ENCODE measurements at places on chromosomes 7 and 10.

DNA sequence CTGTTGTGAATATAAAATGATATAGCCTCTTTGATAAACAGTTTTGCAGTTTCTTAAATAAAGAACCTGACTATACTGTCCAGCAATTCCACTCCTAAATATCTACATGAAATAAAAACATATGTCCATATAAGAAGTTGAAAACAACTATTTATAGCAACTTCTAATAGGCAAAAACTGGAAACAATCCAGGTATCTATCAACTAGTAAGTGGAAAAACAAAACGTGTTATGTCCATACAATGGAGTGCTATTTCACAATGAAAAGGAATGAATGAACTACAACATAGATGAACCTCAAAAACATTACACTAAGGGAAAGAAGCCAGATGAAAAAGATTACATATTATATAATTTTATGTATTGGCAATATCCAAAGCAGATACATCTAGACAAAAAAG, 268.9 kb downstream of the CSTF2T start:
- DNase-seq, result no peak

DNA sequence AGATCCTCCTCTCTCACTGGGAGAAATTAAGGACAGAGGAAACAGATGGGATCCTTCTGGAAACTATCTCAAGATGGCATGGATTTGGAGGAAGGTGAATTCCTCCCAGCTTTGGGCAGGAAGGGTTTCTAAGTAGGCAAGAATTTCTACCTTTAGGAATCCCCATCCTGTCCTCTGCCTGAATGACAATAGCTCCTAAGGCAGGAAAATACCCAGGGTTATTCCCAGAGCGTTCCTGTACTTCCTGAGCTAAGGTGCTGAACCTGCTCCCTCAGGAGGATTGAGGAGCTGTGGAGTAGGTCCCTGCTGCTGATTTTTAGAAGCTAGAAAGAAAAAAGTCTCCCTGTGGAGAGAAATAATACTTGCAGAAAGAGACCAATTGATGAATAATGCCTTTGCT, 568 bp downstream of the MGAM2 start:
- DNase-seq, result no peak

- no peak for DNase-seq
These were observed 630.0 kb upstream of the FOXK1 start for GRCh38 chr7:4052130-4052529.

DNA sequence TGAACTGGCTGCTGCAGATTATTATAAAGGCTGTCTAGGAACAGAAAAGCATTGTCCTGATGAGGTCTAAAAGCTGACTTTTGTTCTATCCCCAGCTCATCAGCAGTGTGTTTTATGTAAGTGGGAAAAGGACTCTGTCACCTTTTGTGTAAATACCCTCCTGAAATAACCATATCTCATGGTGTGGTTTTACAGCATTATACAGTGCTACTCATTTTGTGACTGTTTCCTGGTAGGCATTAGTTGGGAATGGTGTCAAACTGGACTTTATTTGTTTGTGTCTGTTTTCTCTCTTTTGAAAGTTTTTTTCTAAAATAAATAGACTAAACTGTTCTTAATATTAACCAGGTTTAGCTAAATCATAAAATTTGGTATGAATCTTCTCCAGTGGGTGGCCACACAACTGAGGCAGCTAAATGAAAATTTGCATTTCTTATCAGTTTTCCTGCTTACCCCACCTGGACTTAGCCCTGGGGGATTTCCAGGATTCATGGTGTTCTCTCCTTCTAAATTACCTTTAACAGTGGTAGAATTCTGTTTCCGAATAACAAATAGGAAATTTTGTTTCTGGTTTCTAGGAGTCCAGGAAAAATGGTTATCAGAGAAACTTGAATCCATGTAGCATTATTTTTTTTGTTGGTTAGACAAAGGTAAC, 140.9 kb downstream of the LHFPL3 start:
- no peak for DNase-seq

DNA sequence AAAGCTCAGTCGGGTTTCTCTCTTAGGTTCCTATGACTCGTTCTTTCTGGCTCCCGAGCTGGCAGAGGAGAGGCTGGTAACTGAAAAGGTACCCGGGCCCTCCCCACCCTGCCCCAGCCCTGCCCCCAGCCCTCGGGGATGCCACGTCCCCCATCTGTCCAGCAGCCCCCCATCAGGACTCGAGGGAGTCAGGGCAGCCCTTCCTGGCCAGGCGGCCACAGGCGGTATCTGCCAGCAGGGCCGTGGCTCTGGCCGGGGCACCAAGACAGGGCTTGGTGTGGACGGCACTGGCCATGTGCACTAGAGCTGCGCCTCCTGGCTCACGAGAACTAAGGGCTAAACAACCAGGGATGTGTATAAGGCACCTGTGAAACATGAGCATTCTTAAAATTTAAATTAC, 29.7 kb downstream of the KNDC1 start:
- no peak for DNase-seq

GRCh38 chr10:99915414-99915813, 94.3 kb downstream of the DNMBP start:
- no peak for DNase-seq

GRCh38 chr10:5460468-5461202, 38.7 kb downstream of the CALML5 start:
- no peak for DNase-seq

- DNase-seq, result no peak
These were observed 10.4 kb downstream of the HTR7 start for GRCh38 chr10:90847436-90847835.

DNA sequence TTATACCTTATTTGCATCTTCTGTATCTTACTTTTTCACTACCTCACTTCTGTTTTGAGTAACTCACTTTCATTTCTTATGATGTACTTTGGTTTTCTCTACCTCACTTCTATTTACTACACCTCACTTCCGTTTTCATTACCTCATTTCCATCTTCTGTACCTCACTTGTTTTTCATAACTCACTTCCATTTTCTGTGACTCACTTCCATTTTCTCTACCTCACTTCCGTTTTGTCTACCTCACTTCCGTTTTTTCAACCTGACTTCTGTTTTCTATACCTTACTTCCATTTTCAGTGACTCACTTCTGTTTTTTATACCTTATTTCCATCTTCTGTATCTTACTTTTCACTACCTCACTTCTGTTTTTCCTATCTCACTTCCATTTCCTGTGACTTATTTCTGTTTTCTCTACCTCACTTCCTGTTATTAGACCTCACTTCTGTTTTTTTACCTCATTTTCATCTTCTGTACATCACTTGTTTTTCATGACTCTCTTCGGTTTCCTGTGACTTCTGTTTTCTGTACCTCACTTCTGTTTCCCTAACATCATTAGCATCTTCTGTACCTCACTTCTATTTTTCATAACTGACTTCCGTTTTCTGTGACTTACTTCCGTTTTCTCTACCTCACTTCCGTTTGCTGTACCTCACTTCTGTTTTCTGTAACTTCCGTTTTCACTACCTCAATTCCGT, 493.1 kb upstream of the AKR1E2 start:
- no peak for DNase-seq

GRCh38 chr7:135102372-135102771, 45.5 kb upstream of the TMEM140 start:
- DNase-seq, result no peak

- no peak for DNase-seq
These were observed 119.4 kb downstream of the DYNC2I1 start for GRCh38 chr7:158975526-158976467.

DNA sequence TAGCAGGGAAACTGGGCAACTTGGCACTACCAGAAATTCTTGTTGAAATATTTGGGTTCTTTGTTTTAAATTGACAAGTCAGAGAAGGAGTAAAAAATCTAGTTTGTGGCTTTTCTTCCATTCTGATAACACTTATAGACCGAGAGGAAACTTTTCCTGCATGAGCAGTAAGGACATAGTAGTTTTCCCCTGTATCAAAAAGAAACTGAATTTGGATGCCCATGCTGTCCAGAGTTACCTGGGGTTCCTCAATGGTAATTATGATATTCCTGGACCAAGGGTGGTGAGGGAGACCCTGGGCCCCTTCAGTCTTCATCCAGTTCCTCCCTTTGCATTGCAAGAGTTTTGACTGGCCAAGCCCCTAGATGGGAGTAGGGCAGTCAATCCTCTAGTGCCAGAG, 19.9 kb upstream of the STEAP2 start:
- no peak for DNase-seq

DNA sequence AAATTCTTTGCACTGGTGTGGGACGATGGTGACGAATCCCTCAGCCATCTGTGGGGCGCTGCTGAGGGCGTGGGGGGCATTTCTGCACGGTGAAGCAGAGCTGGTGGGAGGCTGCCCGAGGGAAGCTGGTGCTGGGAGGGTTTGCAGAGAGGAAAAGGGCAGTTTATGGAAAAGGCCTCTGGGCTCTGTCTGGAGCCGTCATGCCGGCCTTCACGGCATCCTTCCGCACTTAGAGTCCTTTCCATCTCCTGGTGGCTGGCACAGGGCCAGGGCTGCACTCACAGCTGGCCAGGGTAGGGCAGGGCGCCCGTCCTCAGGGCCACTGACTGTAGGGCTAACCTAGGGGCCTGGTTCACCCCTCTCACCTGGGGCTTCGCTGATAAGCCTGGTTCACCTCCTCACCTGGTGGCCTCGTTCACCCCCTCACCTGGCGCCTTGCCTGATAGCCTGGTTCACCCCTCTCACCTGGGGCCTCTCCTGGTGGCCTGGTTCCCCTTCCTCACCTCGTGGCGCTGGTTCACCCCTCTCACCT, 598 bp upstream of the AMZ1 start:
- DNase-seq, result no peak

- DNase-seq, result no peak
These were observed 3.4 kb upstream of the PRKAR2B start for GRCh38 chr7:107041097-107041496.

GRCh38 chr7:18407385-18407784, 88.2 kb upstream of the HDAC9 start:
- no peak for DNase-seq

DNA sequence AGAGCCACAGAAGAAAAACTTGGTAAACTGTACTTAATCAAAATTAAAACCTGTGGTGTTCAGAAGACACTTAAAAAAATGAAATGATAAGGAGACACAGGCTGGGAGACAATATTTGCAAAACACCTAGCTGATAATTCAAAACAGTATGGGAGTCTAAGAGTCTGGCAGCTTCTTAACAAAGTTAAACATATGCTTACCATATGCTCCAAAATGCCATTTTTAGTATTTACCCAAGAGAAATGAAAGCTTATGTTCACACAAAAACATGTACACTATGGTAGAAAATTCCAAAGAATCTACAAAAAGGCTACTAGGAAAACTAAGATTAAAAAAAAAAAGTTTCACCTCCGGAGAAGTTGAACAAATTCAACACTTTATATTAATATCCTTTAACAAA, 48.6 kb downstream of the ITGB1 start:
- DNase-seq, result no peak

DNA sequence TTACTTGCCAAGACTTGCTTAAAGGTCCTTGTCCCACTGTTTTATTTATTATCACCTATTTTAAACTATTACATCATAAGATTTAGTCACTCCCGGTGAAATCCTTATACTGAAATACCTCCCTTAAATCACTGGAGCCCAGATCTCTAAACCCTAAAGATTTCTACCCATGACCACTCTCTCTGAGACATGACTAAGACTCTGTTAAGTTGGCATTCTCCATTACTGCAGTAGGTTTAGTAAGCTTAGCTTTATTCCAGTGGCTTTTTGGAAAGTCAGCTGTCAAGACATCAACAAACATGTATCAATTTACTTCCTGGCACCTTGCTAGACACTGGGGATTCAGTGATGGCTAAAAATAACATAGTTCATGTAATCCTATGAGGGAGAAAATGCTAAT, 874.2 kb downstream of the KCNMA1 start:
- DNase-seq, result no peak

DNA sequence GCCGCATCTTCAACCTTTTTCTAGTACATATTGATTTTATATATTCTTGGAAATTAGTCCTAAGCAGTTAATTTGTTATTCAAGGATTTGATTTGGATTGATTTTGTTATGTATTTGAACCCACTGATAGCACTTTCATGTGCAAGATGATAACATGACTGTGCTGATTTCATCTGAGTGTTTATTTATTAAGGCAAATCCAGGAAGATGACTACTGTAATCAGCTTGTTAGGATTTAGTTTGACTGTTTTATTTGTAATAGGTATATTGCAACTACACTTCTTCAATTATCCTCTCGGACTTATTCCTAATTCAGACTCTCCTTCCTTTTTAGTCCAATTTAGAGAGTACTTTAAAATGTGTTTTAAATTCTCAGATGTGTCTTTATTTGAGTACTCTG, 75.1 kb upstream of the PRKG1 start:
- no peak for DNase-seq

DNA sequence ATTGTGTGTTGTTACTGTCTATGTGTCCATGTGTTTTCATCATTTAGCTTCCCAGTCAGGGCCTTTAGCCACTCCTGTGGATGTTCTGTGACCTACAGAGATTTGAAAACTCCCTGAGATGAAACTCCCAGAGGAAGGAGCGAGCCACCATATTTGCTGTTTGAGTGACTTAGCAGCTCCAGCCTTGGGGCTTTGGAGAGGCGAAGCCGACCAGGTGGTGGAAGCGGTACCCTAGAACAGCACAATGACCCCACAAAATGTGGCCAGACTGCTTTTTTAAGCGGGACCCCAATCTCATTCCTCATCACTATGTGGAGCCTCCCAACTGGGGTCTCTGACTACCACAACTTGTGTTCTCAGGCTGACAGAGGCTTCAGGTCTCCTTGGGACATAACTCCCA, 323.9 kb upstream of the KCND2 start:
- DNase-seq, result no peak

DNA sequence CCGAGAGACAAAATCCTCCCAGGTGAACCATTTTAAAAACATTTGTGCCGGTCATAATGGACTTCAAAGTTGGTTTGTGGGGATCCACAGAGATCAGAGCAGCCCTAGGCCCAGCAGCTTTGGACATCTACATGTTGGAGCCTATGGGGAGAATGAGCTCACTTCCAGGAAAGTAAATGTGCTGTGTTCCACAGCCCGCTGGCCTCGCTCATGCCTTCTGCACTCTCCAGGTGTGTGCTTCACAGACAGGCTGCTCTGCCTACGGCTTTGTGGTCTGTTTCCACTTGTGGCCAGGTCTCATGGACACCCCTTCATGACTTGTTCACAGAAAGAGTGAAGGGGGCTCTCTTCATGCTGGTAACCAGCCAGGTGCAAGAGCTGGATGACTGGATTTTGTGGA, 141.6 kb downstream of the ADARB2 start:
- no peak for DNase-seq
